Stimulated activated CD4-positive, alpha-beta T cell treated with anti-CD3 and anti-CD28 coated beads, Interleukin-1b, Interleukin-23, amount 100 ng/mL, for 1 hour (primary cell): ENCODE measurements at places on chromosomes 3 and 15.

GRCh38 chr15:26314577-26314976 is 451.4 kb upstream of the ATP10A start:
- no peak for DNase-seq

DNA sequence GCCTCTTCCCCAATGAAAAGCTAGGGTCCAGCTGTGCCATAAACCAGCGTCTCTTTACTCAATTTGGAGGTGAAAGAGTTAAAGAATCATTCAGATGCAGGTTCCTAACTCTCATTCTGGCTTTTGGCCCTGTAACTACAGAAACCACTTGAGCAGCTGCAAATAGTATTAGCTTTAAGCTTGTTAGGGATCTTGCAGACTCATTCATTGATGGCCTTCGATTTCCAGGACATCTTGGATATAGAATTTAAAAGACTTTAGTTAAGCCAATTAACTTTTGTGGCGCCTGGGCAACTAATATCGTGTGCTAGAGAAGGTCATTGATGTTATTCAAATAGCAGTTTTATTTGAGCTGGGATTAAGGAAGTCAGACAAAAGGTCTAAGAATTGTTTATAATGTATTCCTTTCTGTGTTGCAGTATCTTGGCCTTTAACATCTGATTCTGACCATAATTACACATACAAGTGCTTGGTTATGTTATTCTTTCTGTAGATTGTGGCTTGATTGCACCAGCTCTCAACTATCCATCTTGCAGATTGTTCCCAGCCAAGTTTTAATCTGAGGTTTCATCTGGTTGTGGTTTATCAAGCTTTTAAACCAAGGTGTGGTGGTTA is 185.3 kb downstream of the CACNA2D3 start:
- DNase-seq = no peak

GRCh38 chr3:70988111-70988510 is 595.4 kb downstream of the FOXP1 start:
- no peak for DNase-seq

DNA sequence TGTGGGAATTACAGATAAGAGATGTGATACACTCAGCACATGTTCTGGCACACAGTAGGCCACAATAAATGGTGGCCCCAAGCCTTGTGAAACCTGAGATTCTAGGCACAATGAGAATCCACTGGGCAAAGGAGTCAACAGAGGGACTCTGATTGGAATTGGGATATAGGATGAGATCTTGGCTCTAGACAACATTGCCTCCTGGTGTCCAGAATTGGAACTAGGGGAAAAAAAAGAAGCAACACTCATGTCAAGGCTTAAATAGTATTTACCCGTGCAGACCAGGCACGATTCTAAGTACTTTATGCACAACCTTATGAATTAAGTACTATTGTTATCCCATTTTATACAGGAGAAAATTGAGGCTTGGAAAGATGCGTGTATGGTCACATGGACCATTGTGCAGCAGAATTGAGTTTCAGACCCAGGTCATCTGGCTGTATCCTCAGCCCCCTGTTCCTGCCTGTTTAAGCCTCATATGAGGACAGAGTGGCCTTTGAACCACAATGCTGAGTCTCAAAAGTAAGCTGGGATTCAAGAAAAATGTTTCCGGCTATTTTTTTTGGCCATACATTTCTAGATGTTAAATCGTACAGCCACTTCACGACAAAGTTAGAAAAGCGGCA is 124.8 kb downstream of the SV2B start:
- DNase-seq = no peak

GRCh38 chr15:51077221-51078153 is 17.2 kb downstream of the TNFAIP8L3 start:
- DNase-seq = no peak

- no peak for DNase-seq
Observed at GRCh38 chr15:89101302-89102193, 13.3 kb downstream of the ABHD2 start.

- DNase-seq = no peak
Observed at GRCh38 chr3:55446850-55447249, 40.3 kb downstream of the WNT5A start.

DNA sequence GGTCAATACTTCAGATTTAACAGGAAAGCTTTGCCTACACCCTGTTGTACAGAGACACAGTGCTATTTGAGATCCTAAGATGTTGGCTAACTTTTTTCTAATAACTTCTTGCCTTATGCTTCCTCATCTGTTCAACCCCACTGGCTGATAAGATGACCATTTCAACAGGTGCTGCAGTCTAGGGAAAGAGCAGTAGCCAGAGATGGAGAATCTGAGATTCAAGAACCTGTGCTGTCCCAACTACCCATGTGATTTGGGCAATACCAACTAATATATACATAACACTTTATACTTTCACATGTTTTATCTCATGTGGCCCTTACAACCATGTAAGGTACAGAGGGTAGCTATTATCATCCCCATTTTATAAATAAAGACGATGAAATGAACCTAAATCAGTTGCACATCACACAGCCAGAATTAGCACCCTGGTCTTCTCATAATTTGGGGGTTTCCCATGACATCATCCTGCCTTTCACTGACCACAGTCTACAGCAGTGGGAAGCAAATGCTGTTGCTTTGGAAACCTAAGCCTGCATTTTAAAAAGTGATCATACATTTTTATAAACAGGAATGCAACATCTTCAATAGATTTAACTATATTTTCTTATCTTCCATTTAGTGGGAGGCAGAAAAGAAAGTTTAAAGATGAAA is 9.7 kb downstream of the TTC23 start:
- no peak for DNase-seq

DNA sequence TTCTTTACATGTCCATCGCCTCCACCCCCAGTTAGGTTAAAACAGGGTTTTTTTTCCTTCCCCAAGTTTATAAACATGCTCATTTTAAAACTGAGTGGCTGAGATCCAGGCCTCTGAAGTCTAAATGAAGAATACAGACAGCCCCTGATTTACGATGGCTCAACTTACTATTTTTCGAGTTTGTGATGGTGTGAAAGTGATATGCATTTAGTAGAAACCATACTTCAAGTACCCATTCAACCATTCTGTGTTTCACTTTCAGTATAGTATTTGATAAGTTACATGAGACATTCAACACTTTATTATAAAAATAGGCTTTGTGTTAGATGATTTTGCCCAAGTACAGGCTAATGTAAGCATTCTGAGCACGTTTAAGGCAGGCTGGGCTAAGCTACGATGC is 30.5 kb upstream of the GNB5 start:
- no peak for DNase-seq

DNA sequence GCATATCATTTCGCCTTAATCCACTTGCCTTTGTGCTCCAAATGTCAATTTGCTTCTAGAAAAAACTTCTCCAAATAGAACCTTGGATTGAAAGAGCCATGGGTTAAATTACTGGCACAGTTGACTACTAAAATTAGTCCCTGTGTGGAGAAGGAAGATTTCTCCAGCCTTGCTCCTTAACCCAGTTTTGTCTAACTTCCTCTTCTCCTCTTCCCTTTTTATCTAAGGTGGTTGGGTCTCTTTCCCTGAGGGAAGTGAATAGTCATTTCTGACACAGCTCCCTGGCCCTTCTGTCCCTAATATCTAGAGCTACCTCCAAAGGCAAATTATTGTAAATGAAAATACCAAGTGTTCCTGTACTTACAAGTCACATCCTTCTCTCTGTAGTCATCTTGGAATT is 527.9 kb upstream of the TBL1XR1 start:
- DNase-seq = no peak

- DNase-seq = no peak
Observed at GRCh38 chr3:101377209-101377608, 56.8 kb upstream of the IMPG2 start.

- DNase-seq = no peak
Observed at GRCh38 chr3:151878465-151878864, 5.0 kb downstream of the SUCNR1 start.

GRCh38 chr3:101391413-101391950 is 71.1 kb upstream of the IMPG2 start:
- no peak for DNase-seq

- DNase-seq = no peak
Observed at GRCh38 chr15:49830391-49830790, 209.5 kb downstream of the DTWD1 start.

GRCh38 chr15:39430389-39430788 is 150.5 kb upstream of the THBS1 start:
- no peak for DNase-seq

DNA sequence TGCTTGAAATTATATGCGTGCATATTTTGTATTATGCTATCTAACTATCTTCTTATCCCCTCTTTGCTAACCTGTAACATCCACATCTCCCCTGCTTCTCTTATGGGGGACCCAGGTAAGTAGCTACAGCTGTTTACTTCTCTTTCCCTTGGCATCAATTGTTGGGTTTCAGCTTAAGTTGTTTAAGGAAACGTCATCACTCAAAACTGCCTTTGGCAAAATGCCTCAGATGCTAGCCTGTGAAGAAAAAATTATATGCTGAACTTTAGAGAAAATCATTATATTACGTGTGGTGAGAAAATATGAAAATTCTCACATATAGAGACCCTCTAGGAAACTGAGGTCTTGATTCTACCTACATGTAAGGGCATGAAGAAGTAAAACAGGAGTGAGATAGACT is 447.0 kb upstream of the NECTIN3 start:
- no peak for DNase-seq

DNA sequence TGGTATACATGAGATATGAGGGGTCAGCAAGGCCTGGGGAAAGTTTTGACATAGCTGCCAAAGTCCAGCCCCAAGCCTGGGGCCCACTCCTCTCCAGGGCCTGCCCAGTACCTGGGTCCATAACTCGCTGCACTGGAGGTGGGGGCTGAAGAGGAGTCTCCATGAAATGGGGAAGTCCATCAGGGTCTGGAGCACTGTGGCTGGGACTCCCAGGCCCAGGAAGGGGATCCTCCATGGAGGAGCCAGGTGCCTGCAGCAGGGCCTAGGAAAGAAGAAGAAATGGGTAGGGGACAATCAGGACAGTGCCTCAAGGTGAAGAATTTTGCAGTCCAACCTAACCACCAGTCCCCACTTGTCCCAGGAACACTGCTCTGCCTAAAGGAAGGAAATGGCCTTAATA is 8.2 kb downstream of the GORASP1 start:
- DNase-seq = no peak

- no peak for DNase-seq
Observed at GRCh38 chr3:138439646-138440045, 5.2 kb downstream of the ESYT3 start.

DNA sequence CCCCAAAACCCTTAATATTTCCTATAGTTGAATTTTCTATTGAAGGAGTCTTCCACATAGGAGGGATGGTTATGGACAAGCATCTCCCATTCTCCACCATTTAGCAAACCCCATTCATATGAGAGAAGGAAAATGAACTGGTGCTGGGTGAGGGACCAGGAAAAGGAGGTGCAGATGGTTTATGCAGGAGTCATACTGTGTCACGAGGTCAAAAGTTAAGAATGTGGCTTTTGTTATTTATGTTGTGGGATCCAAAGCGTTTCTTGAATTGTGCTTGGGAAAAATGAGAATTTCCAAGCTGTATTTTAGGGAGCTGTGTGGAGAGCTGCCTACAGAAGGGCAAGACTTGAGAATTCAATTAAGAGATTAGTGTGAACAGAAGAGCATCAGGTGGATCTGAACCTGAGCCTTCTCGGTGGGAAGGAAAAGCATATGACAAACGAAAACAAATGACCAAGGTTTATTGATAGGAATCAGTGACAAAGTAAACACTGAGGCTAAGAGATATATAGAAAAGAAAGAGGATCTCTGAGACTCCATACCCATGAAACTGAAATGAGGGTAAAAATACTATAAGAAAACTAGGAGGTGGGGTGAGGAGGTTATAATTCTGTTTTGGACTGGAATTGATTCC is 473.3 kb upstream of the NR2F2 start:
- DNase-seq = no peak

DNA sequence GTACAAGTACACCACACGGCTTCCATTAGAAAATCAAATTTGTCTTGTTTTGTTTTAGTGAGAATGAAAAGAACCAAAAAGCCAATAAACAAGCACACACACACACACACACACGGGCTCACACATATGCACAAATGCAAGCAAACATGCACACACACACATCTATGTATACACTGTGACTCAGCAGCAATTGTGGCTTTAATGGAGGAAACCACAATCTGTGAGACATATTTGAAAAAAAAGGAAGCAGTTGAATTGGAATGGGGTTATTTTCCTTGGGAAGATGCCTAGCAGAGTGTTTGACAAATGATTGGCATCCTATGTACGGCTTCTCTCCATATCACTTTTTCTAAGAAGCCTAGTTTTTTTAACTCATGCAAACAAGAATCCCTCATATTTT is 201.1 kb upstream of the ARRDC4 start:
- DNase-seq = no peak

- DNase-seq = no peak
Observed at GRCh38 chr15:32979710-32980109, 214.8 kb downstream of the FMN1 start.

DNA sequence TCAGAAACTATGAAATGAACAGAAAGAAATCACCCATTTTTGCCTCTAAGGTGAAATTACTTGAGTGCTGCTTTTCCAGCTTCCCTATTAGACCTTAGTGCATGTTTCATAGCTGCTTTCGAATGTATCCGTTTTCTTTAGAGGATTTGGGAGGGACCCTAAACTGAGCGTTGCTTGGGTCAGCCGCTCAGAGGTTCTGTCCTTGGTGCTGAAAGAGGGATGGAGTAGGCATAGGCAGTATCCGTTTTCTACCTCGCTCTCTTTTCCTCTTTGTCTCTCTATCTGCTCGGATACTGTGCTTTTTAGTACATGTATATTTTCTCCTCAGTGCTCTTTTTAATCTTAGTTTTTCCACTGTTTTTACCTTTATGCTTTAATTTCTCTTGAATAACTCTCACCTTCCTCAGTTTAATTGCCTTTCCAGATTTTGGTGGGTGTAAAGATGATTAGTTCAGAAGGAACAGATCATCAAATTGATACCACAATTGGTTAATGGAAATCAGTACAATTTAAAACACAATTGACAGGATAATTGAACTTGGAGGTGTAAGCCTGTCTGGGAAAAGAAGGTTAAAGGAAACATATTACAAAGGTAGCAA is at the start of gene DRD3:
DRD3 (minus strand) TSS at position 283 of the 599 bp plus-strand sequence. CDS start 7,060 bp downstream, outside the sequence.
- DNase-seq = no peak

DNA sequence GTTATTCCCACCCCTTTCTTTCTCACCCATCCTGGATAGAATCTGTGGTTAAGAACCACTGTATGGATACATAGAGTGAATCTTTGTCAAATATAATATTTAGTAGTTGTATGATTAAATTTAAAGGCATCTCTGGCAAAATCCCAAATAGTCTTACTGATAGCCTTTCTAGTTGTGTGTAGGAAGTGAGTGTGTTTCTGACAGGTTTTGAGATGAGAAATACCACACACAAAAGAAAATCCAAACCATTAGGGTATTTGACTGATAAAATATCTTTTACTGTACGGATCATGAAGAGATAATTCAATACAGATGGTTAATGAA is 44.7 kb upstream of the PLCL2 start:
- DNase-seq = no peak
